NCI-H748 treated with DMSO at 0.1 percent for 48 hours (cell line): ENCODE measurements at places on chromosomes 2 and 18.
A peak's percentile ranks its signal among the peaks of the same experiment; 100 is the strongest.

DNA sequence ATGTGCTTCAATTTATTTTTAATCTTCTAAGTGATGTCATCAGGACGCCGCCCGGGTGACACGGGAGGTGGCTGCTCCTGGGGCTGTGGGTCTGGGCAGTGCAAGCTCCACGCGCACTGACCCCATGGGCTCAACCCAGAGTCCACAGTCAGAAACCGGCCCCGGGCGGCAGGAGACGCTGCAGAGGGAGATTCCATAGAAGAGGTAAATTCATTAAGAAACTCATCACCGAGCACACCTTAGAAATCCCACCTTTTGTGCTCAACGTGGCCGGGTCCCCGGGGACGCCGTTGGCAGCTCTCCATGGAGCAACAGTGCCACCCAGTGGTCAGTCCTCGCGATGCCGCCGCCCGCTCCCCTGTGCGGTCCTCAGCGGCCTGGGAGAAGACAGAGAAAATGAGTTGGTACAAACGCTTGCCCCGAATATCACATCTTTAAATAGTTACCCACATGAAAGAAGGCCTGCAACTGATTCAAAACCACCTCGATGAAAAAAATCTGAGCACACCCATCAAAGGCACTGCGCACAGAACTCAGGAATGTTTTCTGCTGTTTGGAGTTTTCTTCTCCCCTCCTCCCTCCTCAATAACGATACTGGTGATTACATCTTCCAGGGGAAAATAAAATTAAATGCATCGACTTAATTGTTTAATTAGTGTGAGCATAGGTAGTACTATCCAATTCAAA, 92.6 kb downstream of the CMPK2 start:
- DNase-seq, result peak; percentile 74

GRCh38 chr2:25453199-25453905, 111.6 kb upstream of the DNMT3A start:
- DNase-seq, result no peak

- no peak for DNase-seq
Observed at GRCh38 chr18:35861367-35862118, 110.9 kb upstream of the RMP24 start.

DNA sequence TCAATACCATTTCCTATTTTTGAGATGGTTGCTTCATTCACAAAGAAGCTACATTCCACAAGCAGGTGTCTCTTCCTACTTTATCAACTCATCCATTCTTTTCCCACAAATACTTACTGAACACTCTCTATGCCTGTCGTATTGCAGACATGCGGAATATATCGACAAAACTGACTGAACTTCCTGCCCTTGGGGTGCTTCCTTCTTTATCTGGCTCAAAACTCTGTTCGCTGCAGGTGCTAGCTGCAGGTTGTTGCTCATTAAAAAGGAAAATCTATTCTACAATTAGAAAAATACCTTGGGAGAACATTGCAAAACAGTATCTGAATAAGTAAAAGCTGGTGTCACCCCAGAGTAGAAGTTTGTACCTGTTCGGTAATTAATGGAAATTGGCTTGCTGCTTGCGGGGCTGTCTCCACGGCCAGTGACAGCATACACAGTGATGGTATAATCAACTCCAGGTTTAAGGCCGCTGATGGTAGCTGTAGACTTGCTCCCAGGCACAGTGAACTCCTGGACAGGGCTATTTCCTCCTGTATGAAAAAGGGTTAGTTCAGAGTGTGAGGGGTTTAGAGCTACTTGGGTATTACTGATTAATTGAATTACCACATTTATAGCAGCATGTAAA, 52.1 kb downstream of the FN1 start:
- no peak for DNase-seq

DNA sequence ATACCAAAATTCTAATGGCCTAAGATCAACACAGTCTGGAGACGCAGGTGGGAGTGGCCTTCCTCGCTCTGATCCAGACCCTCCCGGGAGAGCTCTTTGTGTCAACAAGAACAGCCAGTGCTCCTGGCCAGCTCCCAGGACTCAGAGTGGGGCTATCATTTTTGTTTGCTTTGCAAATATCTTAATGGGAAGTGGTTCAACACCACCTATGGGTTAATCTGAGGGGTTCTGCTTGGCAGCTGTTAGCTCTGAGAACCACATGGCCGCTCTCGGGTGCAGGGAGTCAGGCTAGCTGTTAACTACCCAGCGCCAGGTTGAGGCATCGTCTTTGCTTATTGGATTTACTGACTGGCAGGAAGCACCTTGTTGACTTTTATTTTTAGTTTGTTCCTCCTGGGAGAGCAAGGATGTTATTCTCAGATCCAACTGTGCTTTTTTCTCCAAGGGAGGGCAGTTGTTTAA, 184.8 kb upstream of the SP5 start:
- peak; percentile 97 for DNase-seq

DNA sequence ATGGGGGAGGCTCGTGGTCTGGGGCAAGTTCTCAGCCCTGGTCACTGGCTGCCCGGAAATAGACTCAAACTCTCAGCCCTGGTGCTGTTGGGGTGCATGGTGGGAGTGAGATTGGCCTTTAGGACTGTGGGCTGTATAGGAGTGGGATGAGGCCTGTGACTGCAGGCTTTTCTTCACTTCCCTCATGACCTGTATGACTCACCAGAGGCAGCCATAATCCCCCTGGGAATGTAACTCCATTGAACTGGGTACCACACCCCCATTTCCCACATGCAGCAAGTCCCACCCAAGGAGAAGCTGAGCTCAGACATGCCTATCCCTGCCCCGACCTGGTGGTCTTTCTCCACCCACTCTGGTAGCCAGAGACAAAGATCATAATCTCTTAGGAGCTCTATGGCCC, 177.7 kb upstream of the OSR1 start:
- DNase-seq, result no peak

GRCh38 chr2:191013682-191013931, 364 bp downstream of the STAT1 start:
- no peak for DNase-seq

DNA sequence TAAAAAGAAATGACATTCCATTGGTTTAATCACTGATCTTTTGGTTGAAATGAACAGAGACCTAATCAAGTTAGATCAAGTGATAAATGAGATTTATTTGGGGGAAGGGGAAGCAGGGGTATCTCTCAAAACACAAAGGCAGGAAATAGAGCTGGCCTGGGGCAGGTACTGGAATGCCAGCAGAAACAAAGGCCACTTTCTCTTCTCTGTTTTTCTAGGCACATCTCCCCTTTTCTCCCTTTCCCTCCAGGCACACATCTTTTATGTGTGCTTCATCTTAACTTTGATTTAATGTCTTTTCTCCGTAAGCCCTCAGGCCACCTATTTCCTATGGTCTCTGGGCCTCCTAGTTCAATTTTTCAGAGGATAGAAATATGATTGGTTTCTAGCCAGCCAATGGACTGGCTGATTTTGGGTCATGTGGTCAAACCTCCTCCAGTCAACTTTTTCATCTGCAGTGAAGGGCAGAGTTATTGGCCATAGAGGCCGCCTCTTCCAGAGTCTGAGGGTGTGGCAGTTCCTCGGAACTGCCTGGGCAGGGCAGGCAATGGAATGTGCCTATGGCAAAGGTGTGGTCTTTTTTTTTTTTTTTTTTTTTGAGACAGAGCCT, 58.9 kb upstream of the FAM136A start:
- no peak for DNase-seq

GRCh38 chr18:77397617-77398016, 148.0 kb downstream of the GALR1 start:
- no peak for DNase-seq

- no peak for DNase-seq
Observed at GRCh38 chr18:47746615-47747014, 183.8 kb downstream of the SMAD2 start.

GRCh38 chr2:136766073-136766404, 694 bp downstream of the THSD7B start:
- DNase-seq, result peak; percentile 10

DNA sequence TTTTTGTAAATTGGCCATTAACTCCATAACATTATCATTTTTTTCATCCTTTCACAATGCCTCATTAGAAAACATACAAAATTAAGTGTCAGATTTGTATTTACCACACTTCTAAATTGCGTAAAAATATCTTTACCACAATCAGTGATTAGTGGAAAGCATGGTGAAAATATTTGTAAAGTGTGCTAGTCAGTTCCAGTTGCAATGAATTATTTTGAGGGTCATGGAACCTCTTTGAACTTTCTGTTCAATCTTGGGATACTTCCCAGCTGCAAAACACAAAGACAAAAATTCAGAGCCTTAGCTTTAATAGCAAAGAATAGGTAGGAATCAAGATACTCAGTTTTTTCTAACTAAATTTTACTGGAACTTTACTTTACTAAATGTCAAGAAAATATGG, 4.0 kb upstream of the COL3A1 start:
- DNase-seq, result no peak

DNA sequence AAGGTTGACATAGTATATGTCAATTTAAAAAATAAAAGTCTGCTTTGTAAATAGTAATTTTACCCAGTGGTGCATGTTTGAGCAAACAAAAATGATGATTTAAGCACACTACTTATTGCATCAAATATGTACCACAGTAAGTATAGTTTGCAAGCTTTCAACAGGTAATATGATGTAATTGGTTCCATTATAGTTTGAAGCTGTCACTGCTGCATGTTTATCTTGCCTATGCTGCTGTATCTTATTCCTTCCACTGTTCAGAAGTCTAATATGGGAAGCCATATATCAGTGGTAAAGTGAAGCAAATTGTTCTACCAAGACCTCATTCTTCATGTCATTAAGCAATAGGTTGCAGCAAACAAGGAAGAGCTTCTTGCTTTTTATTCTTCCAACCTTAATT, 78.6 kb upstream of the CSRNP3 start:
- peak; percentile 85 for DNase-seq

DNA sequence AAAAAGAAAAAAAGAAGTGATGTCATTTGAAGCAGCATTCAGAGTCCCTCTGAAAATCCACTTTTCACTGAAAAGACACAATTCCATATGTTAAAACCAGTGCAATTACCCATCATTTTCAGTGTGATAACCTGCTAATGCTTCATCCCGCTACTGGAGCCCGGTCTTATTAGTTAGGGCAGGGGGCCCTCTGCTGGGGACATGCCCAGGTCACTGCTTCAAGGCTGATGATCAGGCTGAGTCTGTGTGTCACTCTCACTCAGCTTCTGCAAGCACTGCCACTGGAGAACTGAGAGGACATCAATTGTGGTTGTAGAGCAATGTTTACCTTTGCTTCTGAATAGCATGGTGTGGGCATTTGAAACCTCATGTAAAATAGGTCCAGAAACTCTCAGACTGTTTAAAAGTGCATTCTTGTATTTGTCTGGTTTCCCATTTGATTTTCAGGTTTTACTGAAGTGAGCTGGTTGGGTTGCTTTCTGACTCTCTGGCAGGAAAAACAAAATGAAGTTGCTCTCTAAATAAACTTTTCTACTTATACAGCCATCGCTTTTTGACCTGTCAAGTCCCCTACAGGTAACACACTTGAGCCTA, 49.2 kb upstream of the NXPH2 start:
- DNase-seq, result peak; percentile 12

DNA sequence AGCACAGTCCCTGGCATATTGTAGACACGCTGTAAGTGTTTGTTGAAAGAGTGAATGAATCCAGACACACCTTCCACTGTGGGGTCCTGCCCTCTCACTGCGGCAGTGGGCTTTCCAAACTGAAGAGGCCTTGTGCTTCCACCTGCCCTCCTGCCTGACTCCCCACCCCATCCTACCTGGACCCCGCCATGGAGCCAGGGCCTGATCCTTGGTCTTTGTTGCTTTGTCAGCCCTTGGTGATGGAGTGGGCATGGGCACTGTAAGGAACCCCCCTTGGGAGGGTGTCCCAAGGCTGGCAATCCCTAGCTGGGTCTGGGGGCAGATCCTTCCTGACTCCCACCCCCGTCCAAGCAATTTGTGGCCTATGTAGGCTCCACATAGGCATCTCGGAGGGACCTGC, 33.1 kb downstream of the KLHL29 start:
- no peak for DNase-seq

DNA sequence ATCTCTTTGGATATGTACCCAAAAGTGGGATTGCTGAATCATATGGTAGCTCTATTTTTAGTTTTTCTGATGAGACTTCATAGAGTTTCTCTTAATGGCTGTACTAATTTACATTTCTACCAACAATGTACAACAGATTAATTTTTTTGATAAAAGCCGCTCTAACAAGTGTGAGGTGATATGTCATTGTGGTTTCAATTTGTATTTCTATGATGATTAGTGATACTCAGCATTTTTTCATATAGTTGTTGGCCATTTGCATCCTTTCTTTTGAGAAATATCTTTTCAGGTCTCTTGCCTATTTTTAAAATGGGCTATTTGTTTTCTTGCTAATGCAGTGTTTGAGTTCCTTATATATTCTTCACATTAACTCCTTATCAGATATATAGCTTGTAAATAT, 4.3 kb downstream of the IL18RAP start:
- no peak for DNase-seq

DNA sequence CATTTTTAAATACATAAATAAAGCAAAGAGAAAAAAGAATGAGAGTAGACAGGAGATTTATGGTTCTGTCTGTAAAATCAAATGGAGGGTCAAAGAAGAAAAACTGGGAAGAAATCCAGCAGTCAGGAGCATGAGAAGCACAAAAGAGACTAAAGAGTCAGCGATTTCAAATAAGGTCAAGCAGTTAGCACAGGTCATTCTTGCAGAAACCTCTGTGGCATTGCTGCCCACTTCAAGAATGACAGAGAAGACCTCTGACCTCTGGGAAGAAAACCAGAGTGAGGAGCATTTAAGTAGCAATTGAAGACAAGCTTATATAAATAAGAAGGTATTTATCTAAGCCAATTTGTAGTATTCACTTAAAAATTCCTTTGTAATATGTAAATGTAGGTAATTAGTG, 172.0 kb upstream of the SPOPL start:
- peak; percentile 30 for DNase-seq

DNA sequence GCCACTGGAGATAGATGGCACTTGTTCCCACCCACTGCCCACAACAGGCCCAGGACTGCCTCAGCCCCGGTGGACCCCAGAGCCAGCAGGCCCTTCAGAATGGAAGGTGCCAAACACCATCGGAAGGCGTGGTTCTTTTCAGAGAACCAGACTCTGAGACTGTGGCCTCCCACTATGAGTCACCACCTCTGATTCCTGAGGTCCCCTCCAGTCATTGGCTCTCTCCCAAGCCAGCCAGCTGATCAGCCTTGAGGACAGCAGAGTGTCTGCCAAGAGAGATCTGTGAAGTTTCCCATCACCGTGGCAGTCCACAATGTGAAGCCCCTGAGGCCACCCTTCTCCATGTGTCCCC, 10.4 kb upstream of the MAP3K2 start:
- no peak for DNase-seq

DNA sequence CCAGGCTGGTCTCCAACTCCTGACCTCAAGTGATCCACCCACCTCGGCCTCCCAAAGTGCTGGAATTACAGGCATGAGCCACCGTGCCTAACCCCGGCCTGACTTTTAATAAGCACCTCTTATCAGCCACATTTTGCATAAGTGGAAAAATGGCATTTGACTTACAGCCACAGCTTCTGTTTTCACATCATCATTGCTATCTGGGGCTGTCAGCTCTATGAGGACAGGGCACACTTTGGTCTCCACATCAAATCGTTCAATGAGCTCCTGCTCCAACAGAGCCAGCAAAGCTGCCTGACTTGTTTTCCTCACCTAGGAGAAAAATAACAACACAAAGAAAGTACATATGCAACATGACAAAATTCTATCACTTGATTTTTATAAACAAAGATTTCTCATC, 26.4 kb downstream of the PPP4R1 start:
- no peak for DNase-seq
